ENCODE measurements at places on chromosomes 7 and 10.

DNA sequence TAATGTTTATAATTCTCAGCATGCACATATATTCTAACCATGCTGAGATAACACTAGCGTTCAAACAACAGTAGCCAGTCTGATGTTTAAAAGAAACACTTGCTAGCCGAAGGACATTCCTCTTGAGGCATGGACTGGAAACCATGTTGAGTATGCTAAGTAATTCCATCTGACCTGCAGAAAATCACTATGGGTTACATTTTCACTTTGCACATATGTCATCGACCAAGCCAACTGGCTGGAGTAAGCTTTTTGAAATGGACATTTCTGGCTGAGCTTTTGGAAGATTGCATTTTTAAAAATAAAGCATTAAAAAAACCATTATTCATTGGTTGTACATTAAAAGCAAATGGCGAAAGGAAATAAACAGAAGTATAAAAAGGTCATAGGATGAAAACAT is 88.2 kb downstream of the BBS9 start:
- DNase-seq = no peak

GRCh38 chr7:102111061-102112041 is 175.3 kb upstream of the SH2B2 start:
- DNase-seq = no peak

DNA sequence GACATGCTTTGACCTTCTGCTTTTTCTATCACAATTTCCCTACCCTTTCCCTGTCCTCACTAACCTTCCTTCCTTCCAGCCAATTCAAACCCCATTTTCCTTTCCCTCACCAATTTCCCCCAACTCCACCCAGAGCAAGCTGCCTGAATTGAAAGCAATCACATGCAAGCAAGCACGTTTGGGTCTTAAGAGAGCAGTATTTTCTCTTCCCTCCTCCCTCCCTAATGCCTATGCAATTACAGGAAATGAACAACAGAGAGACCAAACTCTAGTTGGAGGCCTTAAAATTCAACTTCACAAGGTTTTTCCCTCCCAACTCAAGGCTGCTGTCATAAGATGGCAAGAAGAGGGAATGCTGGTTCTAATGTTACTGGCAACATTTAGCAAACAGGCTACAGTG is 117.2 kb downstream of the MYOF start:
- no peak for DNase-seq

GRCh38 chr10:47237316-47238260 is 62.4 kb upstream of the GDF10 start:
- no peak for DNase-seq

DNA sequence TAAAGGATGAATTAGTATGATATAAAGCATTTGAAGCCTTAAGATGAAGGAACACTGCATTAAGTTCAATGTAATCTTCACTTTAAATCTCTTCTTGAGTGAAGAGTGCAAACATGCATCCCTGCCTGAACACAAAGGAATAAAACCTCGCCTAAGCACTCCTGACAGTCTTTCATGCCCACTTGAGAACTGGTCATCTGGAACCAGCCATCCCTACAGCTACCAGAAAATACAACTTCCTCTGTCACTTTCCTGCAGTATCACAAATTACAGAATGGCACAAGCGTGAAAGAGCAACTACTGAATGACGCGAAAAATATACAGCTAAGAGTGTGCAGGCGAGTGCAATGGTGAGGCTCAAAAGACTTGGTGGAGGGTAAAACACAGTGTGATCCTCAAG is 1079.9 kb downstream of the CNTNAP2 start:
- DNase-seq = no peak

DNA sequence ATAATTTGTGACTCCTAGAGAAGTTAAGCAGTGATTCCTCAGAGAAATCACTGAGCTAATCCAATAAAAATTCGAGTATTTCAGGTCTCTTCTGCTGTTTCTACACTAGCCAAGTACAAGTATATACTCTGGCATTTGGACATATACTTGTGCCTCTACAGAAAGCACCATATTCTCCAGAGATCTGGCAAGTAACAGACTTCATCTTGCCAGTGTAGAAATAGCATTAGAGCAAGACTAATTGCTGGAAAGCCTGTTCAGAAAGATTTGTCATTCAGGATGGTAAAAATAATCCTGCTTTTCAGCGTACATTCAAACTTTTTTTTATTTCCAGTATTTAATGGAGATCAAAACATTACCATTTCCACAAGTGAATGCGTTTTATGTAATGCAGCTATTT is 410.8 kb upstream of the ETV1 start:
- DNase-seq = no peak

DNA sequence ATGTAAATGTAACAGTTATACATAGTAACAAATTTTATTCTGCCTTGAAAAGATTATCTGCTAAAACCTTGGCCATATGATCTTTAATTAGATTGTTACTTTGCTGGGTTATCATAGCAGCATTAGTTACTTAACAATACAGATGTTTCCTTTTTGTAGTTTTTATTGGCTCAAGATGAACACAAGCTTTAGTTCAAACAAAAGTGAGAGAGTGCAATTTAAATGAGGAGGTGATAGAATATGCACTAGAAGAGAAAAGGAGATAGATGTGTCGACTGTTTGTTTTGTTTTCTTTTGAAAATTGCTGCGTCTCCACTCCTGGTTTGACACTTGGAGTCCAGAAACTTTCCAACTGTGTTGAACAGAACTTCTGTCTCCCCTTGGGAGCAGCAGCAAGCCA is 91.4 kb upstream of the CAV2 start:
- DNase-seq = no peak

- no peak for DNase-seq
Observed at GRCh38 chr7:98703916-98704315, 86.8 kb downstream of the NPTX2 start.

- no peak for DNase-seq
Observed at GRCh38 chr10:15245530-15245929, 77.0 kb upstream of the NMT2 start.

DNA sequence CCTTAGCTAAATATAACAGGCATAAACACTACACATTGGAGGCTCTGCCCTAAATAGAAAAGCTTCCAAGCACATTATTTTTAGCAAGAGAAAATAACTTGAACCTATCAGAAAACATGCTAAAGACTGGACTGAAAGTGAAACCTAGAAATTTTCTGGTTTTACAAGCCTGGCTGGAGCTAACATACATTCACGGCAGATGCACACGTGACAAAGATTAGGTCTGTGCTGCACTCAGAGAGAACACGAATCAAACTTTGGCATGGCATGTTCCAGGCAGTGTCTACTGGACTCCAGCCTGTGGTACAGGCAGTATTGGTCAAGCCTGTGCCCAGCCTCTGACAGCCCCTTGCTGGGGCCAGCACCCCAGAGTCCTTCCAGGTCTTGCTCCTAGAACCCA is 94.1 kb upstream of the PCBD1 start:
- DNase-seq = peak; percentile 3

DNA sequence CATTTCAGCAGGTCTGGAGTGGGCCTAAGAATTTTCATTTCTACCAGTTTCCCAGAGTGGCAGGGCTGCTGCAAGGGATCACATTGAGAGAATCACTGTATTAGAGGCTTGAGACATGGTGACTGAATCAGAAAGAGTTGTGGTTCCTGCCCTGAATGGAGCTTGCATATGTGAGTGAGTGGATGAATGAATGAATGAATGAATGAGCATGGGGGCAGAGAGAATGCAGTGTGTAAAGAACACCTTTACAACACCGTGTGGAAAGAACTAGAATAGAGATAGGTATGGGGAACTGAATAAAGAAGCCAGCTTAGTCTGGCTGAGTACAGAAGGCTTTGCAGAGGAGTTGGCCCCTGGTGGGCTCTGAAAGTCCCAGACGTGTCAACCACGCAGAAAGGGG is 142.8 kb upstream of the AGK start:
- no peak for DNase-seq

GRCh38 chr10:128622706-128623105 is 496.5 kb upstream of the MKI67 start:
- no peak for DNase-seq

DNA sequence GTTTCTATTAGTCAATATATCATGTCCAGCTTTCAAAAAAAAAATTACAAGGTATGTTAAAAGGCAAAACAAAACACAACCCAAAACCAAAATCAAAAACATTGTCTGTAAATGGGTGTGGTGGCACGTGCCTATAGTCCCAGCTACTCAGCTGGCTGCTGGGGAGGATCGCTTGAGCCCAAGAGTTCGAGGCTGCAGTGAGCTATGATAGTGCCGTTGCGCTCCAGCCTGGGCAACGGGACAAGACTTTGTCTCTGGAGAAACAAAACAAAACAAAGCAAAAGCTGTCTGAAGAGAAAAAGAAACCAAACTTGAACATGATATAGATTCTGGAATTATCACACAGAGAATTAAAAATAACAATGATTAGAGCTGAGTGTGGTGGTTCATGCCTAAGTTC is 10.3 kb upstream of the CPA5 start:
- DNase-seq = no peak

- no peak for DNase-seq
Observed at GRCh38 chr7:27080844-27081436, 14.9 kb downstream of the HOXA1 start.

GRCh38 chr7:128100225-128100948 is 69.2 kb upstream of the LRRC4 start:
- no peak for DNase-seq
